Stimulated activated CD4-positive, alpha-beta T cell treated with anti-CD3 and anti-CD28 coated beads, Interleukin-2, amount 100 ng/mL, for 48 hours (primary cell): ENCODE measurements at places on chromosomes 4 and X.

GRCh38 chr4:33948921-33949320 lies 2295.4 kb downstream of the ARAP2 start:
- DNase-seq, result no peak

GRCh38 chr4:173565281-173565680 lies 35.3 kb upstream of the HAND2 start:
- DNase-seq, result no peak

- no peak for DNase-seq
Measured at GRCh38 chr4:31984872-31985271, 1264.7 kb downstream of the PCDH7 start.

DNA sequence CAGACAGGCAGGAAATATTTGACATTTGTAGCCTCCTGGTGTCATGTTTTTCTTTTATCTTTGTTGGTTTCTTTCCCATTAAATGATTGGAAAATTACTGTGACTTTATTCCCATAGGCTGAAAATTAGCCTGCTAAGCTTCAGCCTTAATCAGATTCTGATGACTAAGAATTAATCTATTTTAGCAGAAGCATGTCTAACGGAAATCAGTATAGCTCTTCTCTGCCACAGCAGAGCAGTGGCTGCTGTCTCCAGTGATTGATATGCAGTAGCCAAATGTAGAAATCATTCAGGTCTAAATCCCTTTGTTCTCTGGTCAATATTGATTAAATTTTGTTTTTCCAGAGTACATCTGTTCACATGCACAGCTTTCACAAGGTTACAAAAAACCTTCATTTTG lies 199.3 kb downstream of the GC start:
- no peak for DNase-seq

- DNase-seq, result no peak
Measured at GRCh38 chr4:54999003-54999402, 126.4 kb downstream of the KDR start.

GRCh38 chr4:52643785-52644244 lies 15.3 kb downstream of the USP46 start:
- no peak for DNase-seq
